H7 (cell line): ENCODE measurements at places on chromosomes 12 and 14. TPM values are rescaled to one million over a fixed set of nuclear protein-coding genes. Genes with fewer than 3 reads are reported as not detected.

Gene DDX54
- total RNA-seq, result 93.9 and 101 TPM in 2 replicates

Gene WSCD2
- 1.7 and 1.8 TPM in 2 replicates for total RNA-seq

DNA sequence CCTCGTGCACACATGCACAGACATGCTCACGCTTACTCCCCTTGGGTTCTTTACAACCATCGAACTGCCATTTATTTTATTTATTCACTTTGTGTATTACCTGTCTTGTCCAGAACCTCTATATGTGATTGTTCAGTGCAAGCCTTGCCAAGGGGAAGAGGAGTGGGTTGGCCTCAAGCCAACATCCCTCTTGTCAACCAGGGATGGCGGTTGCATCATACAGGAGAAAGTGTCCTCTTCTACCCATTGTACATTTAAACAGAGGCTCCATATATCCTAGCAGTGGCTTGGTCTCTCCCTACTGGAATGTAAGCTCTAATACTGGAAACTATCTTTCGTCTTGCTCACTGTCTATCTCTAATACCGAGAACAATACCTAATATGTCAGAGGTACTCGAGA is 108.4 kb downstream of the C12orf42 start:
- no peak for DNase-seq

DNA sequence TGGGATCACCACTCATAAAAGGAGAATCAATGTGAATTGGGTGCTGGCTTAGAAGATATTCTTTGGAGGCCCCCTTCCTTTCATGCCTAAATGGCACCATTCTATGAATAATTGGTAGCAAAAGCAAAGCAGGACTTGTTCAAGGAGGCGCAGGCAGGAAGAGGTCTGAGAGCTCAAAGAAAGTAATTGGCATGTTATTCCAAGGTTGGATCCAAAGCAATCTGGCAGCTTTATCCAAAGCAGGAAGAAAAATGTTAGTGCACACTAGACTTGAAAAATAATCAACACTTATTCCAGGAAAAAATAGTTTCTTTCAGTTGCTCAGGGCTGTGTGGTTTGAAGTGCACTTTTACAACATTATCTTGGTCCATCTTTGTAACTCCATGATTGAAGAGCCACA is 326.4 kb downstream of the NUAK1 start:
- DNase-seq, result no peak

Gene KRT86
- total RNA-seq, result not detected in 2 replicates

DNA sequence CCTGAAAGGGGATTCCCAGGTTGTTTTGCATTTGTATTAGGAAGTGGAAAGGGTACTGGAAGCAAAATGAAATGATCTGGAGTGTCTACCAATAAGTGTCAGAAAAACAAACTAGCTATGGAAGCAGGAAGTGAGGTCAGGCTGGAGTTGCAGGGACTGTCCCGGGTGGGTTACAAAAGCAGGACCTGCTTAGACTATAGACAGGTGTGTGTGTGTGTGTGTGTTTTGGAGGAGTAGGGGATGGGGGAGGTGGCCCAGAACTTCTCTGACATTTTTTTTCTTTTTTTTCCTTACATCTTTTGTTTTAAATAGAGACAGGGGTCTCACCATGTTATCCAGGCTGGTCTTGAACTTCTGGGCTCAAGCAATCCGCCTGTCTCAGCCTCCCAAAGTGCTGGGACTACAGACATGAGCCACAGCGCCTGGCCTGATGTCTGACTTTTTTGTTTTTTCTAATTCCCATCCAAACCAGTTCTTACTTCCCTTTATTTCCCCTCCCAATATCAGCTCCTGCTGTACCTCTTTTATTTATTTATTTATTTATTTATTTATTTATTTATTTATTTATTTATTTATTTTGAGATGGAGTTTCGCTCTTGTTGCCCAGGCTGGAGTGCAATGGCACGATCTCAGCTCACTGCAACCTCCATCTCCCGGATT is 512 bp upstream of the RND1 start:
- no peak for DNase-seq

DNA sequence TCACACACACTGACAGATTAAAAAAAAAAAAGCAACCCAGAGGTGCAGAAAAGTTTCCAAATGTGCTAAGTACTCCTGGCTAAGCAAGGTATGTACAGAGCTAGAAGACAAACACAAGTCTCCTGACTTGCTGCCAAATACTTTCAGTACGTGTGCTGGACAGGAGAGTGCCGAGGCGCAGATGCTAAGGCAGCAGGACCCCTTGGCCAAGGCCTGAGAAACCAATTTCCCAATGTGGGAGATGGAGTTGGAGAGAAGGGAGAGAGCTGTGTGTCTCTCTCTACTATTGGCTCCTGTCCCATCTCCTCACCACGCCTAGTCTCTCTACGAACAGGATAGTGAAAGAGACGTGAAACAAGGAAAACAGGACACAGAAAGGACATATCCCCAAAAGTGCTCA is 5.3 kb downstream of the SPRYD3 start:
- peak; percentile 8 for DNase-seq

Gene RHOJ
- not detected in 2 replicates for total RNA-seq
